Stimulated activated CD4-positive, alpha-beta T cell treated with anti-CD3 and anti-CD28 coated beads, TNF-alpha, amount 100 ng/mL, for 4 hours (primary cell): ENCODE measurements at places on chromosomes 4 and X.

DNA sequence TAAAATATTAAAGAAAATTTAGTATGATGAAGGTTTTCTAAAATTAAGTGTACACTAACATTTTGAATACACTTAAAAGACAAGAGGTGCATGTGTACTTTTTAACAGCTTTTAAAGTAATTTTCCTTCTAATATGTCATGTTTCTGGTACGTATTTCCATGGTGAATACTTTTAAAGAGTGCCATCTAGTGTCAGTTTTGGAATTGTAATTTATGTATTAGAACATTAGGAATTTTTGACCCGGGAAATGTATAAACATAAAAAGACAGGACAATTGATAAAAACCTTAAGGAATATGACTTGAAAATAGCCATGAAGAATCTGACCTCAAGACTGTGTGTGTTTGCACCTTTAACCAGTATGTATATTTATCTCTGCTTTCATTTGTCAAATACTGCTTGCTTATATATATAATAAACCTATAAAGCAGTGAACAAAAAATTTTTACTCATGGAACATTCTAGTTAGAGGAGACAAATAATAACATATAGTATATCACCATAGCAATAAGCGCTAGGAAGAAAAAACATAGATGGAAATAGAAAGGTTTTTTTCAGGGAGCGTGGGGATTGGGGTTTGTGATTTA is 7.2 kb downstream of the GSTCD start:
- DNase-seq, result no peak

GRCh38 chrX:135981668-135982067 is 3.6 kb upstream of the SLC9A6 start:
- DNase-seq, result no peak

GRCh38 chrX:87924619-87925018 is 407.0 kb downstream of the KLHL4 start:
- DNase-seq, result no peak

GRCh38 chrX:21708116-21708515 is 49.8 kb downstream of the SMPX start:
- no peak for DNase-seq

DNA sequence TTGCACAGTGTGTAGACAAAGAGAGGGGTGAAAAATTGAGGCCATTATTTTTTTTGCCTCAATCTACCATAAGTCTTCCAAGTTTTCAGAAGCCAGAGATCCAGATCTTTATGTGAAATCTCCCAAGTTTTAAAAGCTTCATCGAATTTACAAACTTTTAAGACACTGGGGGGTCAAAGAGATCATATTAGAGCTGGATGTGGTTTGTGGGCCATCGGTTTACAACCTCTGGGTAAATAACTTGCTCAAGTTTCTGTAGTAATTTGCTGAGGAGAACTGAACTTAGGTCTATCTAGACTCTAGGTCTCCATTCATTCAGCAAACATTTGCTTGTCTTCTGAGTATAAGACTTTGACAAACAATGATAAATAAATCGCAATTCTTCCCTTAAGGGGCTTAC is 54.0 kb upstream of the CHRNA9 start:
- DNase-seq, result no peak

- DNase-seq, result no peak
Observed at GRCh38 chr4:52110171-52110570, 59.1 kb downstream of the SPATA18 start.

DNA sequence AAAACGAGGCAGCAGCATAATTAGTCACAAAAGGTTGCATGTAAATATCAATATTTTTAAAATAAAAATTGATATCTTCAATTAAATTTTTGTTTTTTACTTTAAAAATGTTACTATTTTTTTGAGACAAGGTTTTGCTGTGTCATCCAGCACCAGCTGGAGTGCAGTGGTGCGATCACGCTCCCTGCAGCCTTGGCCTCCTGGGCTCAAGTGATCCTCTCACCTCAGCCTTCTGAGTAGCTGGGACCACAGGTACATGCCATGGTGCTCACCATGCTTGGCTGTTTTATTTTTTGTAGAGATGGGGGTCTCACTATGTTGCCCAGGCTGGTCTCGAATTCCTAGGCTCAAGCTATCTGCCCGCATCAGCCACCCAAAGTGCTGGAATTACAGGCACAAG is 96.8 kb upstream of the FRAS1 start:
- no peak for DNase-seq

- DNase-seq, result no peak
Observed at GRCh38 chrX:93319609-93320008, 353.8 kb downstream of the NAP1L3 start.

GRCh38 chr4:110020646-110021443 is 108.2 kb downstream of the EGF start:
- no peak for DNase-seq

DNA sequence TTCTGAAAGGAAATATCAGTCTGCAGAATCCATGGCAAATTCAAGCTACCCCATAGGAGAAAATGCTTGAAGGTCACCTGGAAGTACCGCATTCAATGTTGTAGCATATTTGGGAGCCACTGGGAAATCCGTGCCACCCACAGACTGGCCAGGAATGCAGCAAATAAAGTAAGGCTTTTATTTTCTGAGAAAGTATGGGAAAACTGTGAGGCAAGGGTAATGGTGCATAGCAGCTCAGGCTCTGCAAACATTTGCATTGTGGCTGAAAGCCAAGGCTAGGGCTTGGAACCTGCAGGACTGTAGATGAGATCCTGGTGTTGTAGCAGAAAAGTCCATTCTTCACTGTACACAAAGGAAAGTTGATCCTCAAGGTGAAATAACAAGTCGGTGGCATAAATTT is 450.9 kb upstream of the NR3C2 start:
- no peak for DNase-seq

DNA sequence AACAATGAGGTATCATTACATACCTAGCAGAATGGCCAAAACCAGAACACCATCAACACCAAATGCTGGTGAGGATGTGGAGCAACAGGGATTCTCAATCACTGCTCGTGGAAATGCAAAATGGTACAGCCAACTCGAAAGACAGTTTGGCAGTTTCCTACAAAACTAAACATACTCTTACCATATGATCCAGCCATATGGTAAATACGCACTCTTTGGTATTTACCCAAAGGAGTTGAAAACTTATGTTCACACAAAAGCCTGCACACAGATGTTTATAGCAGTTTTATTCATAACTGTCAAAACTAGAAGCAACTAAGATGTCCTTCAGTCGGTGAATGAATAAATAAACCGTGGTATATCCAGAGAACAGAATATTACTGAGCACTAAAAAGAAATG is 7.8 kb downstream of the CASP3 start:
- no peak for DNase-seq

DNA sequence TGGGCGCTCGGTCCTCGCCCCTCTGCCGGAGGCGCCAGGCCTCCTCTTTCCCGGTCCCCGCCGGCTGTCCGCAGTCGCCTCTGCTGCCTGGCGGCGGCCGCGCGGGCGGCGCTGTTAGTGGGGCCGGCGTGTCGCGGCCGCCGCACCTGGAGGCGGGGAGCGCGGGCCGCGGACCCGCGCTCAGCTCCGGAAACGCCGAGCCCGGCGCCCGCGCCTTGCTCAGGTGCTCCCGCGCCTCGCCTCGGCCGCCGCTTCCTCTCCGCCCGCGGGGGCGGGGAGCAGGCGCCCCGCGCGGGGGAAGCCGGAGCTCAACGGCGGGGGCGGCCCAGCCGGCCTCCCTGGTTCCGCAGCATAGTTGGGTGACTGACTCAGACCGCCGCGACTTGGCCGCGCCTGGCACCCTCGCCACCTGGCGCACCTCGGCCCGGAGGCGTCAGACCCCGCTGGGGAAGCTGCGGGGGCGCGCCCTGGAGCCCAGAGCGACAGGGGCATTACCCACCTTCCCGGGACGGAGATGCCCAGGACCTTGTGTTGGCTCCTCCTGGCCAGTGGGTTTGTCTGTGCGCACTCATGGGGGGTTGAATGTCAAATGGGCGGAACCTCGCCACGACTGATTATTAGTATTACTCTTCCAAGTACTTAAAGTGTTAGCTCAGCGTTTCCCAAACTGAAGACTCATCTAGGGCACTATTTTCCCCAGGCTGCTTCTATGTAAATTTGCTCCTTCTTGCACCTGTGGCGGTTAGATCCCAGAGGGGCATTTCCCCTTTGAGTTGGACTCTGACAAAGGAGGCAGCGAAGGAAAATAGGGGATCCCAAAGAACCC is at the start of gene ARAP2:
Gene ARAP2, minus strand, starts transcription at position 258 of the 826 bp plus-strand sequence. CDS start 15,028 bp downstream, outside the sequence.
- peak; percentile 74 for DNase-seq

DNA sequence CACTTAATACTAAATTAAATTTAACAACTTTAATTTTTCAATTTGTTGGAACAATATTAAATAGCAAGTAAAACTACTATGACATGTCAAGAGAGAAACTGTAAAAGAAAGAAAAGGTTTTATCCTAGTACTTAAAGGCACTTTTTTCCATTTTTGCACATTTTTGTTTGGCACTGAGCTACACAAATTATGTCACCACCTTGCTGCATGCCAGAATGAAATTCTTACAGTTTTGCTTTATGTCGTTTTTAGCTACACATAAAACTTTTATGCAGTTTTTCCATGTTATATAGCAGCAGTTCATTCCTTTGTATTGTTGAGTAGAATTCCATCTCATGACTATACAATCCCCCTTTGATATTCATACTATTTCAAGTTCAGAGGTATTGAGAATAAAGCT is 99.1 kb upstream of the RXFP1 start:
- no peak for DNase-seq

DNA sequence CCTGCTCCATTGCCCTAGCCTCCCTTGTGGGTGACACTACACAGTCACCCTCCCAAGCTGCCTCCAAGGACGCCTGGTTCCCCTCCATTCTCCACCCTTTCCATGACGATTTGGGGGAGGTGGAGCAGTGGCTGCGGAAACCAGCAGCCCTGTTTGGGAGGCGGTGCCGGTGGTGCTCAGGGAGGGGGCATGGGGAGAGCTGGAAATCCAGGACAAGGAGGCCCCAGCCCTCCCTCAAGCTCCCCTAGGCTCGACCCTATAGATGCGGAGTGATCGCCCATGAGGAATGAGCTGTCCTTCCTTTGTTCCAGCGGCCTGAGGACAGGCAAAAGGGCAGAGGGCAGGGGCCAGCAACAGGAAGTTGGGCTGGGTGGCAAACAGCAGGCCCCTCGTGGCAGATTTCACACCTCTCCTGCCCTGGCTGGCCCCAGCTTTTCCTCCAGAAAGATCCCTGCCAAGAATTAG is 3.6 kb upstream of the RENBP start:
- no peak for DNase-seq

- no peak for DNase-seq
Observed at GRCh38 chr4:6329478-6330383, 60.1 kb downstream of the WFS1 start.

GRCh38 chrX:46967547-46967946 is 55.3 kb downstream of the JADE3 start:
- no peak for DNase-seq

- DNase-seq, result no peak
Observed at GRCh38 chr4:157327666-157328065, 107.1 kb downstream of the GRIA2 start.

DNA sequence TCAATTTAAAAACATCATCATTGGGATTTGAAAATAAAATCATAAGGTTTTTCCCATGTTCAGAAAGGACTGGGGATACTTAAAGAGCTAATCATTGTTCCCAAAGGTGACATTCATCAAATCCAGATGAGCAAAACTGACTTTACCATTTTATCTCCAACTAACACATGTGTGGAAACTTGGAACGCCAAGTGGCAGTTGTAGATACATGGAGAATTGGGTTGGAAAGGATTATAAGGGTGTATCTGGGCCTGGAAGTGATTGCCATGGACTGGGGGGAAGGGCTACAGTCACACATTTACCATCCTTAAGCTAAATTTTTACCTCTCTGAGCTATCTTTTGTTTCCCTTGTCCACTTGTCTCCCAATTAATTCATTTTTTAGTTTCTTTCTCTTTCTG is 203.4 kb downstream of the SLC39A8 start:
- DNase-seq, result no peak

- DNase-seq, result no peak
Observed at GRCh38 chrX:19673375-19674040, 158.2 kb upstream of the MAP3K15 start.

- DNase-seq, result no peak
Observed at GRCh38 chr4:105469736-105470135, 4.1 kb downstream of the PPA2 start.

GRCh38 chr4:66558651-66559050 is 888.4 kb upstream of the EPHA5 start:
- no peak for DNase-seq

DNA sequence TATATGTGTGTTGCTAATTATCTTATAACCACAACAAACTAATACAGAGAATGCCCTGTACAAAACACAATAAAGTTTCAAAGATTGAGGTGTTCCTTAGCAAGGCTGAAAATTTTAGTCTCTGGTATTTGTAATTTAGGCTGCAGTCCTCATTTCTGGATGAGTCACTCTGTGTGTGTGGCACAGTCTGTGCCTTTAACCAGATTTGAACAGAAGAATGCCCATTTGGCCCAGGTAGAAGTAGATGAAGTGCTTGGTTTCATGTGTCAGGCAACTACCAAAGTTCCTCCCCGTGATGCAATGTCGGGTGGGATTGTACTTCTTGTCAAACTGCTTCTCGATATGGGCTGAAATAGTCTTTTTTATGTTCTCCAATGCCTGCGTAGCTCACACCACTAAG is 91.6 kb upstream of the H2AZ1 start:
- DNase-seq, result no peak

DNA sequence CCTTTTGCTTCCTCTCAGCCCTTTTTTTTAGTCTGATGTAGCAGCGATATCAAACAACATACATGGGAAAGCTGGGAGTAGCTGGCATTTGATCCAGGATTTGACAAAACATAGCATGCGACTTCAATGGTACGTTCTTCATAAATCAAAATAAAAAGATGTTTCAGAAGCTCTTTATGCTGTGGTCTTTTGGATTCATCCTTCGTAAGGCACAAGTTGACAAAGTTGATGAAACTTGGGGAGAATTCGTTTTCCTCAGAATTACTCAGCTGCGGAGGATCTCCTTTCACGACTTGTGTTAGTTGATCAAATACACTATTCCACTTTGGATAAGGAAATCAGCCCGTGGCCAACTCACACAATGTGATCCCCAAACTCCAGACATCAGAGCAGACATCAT is 38.1 kb upstream of the CHIC1 start:
- no peak for DNase-seq

- DNase-seq, result no peak
Observed at GRCh38 chr4:89358935-89359638, 51.5 kb upstream of the GPRIN3 start.

DNA sequence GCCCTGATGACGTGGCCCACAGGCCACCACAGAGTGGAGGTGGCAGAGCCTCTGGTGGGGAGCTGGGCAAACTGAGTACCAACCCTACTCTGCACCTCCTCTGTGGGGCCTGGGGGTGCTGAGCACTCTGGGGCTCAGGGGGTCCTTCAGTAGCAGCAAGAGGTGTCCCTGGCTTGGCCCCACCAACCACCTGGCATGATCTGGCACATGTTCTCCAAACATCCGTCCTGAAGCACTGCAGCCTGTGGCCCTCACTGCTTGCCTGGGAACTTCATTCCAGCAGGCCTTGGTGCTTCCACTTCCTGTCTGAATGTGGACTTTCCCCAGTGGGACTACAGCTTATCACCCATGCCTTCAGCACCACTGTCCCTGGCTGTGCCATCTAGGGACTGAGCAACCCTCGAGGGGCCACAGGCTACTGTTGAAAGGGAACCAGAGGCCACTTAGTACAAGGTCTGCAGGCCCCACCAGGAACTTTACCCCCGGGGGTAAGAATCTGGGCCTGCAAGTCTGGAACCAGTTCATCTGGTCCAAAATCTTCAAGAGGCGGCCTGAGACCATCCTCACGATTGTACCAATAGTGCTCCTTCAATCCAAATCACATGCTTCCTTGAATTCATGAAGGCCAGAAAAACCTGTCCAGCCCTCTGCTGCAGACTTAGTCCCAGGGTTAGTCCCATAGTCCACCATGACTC is 13.2 kb downstream of the TNIP2 start:
- no peak for DNase-seq
